Astrocyte (in vitro differentiated cells and primary cell): ENCODE measurements at places on chromosomes 4 and X. TPM values are rescaled to one million over a fixed set of nuclear protein-coding genes. Genes with fewer than 3 reads are reported as not detected.
A peak's percentile ranks its signal among the peaks of the same experiment; 100 is the strongest.

Gene PAGE4
- not detected in 2 replicates for total RNA-seq

DNA sequence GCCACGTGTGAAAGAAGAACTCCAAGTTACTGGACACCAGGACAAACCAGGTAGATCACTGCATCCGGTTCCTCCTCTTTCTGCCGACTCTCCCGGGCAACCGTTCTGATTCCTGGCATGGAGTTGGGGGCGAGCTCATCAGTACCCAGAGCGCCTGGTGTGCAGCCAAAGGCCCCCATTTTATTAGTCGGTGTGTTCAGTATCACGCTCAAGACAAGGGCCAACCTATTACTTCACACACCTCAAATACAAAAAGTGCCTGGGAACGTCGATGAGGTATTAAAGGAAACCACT lies 2.8 kb upstream of the CTBP1 start:
- DNase-seq = no peak
- H3K36me3 ChIP-seq = no peaks in the 10 kb centered on the region
- no peak overlapping the region for H3K4me3 ChIP-seq
- H3K27me3 ChIP-seq = no peaks in the 10 kb centered on the region
- no peak overlapping the region for H3K27ac ChIP-seq

DNA sequence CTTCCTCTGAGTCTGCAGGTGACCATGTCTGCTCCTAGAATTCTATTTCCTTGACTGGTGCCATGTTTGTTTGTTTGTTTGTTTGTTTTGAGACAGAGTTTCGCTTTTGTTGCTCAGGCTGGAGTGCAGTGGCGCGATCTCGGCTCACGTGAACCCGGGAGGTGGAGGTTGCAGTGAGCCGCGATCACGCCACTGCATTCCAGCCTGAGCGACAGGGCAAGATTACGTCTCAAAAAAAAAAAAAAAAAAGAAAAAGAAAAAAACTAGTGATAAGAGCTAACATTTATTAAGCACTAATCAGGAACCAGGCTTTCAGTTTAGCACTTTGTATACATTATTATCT lies 7.2 kb downstream of the SAT1 start:
- no peaks in the 10 kb centered on the region for H3K27me3 ChIP-seq
- H3K4me1 ChIP-seq = peaks cover 2% of the 10 kb centered on the region
- no peak overlapping the region for H3K4me3 ChIP-seq
- DNase-seq = no peak
- H3K36me3 ChIP-seq = peaks cover 6% of the 10 kb centered on the region

GRCh38 chr4:94412658-94413038 lies 39.1 kb upstream of the PDLIM5 start:
- no peaks in the 10 kb centered on the region for H3K36me3 ChIP-seq
- H3K27me3 ChIP-seq = no peaks in the 10 kb centered on the region
- H3K4me3 ChIP-seq = peak overlapping the region; percentile 35
- DNase-seq = peak; percentile 86
- no peak overlapping the region for H3K27ac ChIP-seq

- H3K27me3 ChIP-seq = peaks cover 2% of the 10 kb centered on the region
- H3K36me3 ChIP-seq = no peaks in the 10 kb centered on the region
- no peaks in the 10 kb centered on the region for H3K4me1 ChIP-seq
- no peak overlapping the region for H3K27ac ChIP-seq
These were observed 647.4 kb downstream of the BCOR start for GRCh38 chrX:39450234-39450977.

- H3K36me3 ChIP-seq = no peaks in the 10 kb centered on the region
- no peak overlapping the region for H3K4me3 ChIP-seq
- no peaks in the 10 kb centered on the region for H3K27me3 ChIP-seq
These were observed 125.2 kb downstream of the NEXMIF start for GRCh38 chrX:74800062-74800461.

- H3K4me1 ChIP-seq = peaks cover 71% of the 10 kb centered on the region
- peak; percentile 47 for DNase-seq
- H3K4me3 ChIP-seq = peak overlapping the region; percentile 8
These were observed 34.6 kb downstream of the SEPTIN11 start for GRCh38 chr4:76984127-76984526.

- H3K36me3 ChIP-seq = no peaks in the 10 kb centered on the region
- H3K4me3 ChIP-seq = peak overlapping the region; percentile 62
- peaks cover 8% of the 10 kb centered on the region for H3K4me1 ChIP-seq
- H3K27ac ChIP-seq = no peak overlapping the region
These were observed 759 bp upstream of the TBC1D1 start for GRCh38 chr4:37889849-37890800.
